ENCODE measurements at places on chromosomes 4 and X. TPM values are rescaled to one million over a fixed set of nuclear protein-coding genes. Genes with fewer than 3 reads are reported as not detected.

TXK gene
- total RNA-seq: not detected

SRPX2 gene
- total RNA-seq: 0.22 TPM

FAT4 gene
- 3.2 TPM for total RNA-seq

TEX13D gene
- not detected for total RNA-seq

TCEANC gene
- 3.0 TPM for total RNA-seq

SPARCL1 gene
- not detected for total RNA-seq

KLB gene
- not detected for total RNA-seq

CFP gene
- 0.43 TPM for total RNA-seq

PARM1 gene
- total RNA-seq: not detected

TCEAL5 gene
- not detected for total RNA-seq

STARD8 gene
- 4.9 TPM for total RNA-seq

OPN1MW gene
- total RNA-seq: not detected

DKC1 gene
- 102 TPM for total RNA-seq

AADAT gene
- total RNA-seq: 5.6 TPM

RBPJ gene
- 41.3 TPM for total RNA-seq

OPRPN gene
- not detected for total RNA-seq

LANCL3 gene
- total RNA-seq: 0.47 TPM

EREG gene
- total RNA-seq: 0.02 TPM

CABS1 gene
- total RNA-seq: not detected

TRPC3 gene
- 0.98 TPM for total RNA-seq

GAGE1 gene
- 2.7 TPM for total RNA-seq

INTU gene
- total RNA-seq: 3.3 TPM

NSDHL gene
- total RNA-seq: 28.9 TPM

AFF2 gene
- 0.02 TPM for total RNA-seq

GNRHR gene
- not detected for total RNA-seq

TSPAN5 gene
- 8.8 TPM for total RNA-seq

DSPP gene
- total RNA-seq: not detected

CENPVL3 gene
- not detected for total RNA-seq

EXOC1L gene
- total RNA-seq: not detected

CFAP47 gene
- 0.26 TPM for total RNA-seq

SLIT2 gene
- 16.8 TPM for total RNA-seq

TMEM128 gene
- total RNA-seq: 26.5 TPM

SEC24B gene
- total RNA-seq: 14.1 TPM

FAM53A gene
- 4.1 TPM for total RNA-seq

SULT1E1 gene
- not detected for total RNA-seq

PABPC1L2B gene
- not detected for total RNA-seq

TLR10 gene
- not detected for total RNA-seq

F8A2 gene
- total RNA-seq: not detected

CT45A2 gene
- total RNA-seq: not detected

CORIN gene
- not detected for total RNA-seq

IQCM gene
- total RNA-seq: 0.21 TPM

S100P gene
- not detected for total RNA-seq

CLIC2 gene
- 4.8 TPM for total RNA-seq

BEX2 gene
- total RNA-seq: 2.6 TPM
